Omental fat pad (tissue), 4 donors: ENCODE measurements at places on chromosomes 7 and 10.

- DNase-seq: no peak
Measured at GRCh38 chr7:45342236-45342635, 184.6 kb downstream of the RAMP3 start.

- no peak for DNase-seq
Measured at GRCh38 chr10:120492346-120492745, 35.3 kb downstream of the PLPP4 start.

GRCh38 chr7:9709216-9709615 is 1264.5 kb upstream of the PHF14 start:
- no peak for DNase-seq

GRCh38 chr10:62964026-62964425 is 147.9 kb upstream of the EGR2 start:
- no peak for DNase-seq

- DNase-seq: no peak
Measured at GRCh38 chr10:131691481-131692090, 209.2 kb upstream of the PPP2R2D start.

- DNase-seq: no peak
Measured at GRCh38 chr10:29546773-29547313, 87.9 kb downstream of the SVIL start.

DNA sequence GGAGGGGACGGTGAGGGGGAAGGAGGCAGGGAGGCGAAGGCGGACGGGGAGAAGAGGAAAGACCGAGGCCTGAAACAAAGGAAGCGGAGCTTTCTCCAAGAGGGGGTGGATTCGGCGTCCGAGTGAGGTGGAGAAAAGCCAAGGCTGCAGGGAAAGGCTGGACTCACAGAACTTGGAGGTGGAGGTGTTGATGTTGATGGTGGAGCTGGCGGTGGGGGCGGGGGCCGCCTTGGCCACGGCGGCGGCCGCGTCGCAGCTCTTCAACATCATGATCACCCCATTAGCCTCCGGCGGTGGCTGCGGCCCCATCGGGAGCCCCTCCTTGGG is 578 bp downstream of the CACUL1 start:
- no peak for DNase-seq

- DNase-seq: no peak
Measured at GRCh38 chr7:23852135-23852534, 142.1 kb downstream of the STK31 start.

GRCh38 chr10:132363921-132364593 is 32.1 kb downstream of the LRRC27 start:
- DNase-seq: no peak

DNA sequence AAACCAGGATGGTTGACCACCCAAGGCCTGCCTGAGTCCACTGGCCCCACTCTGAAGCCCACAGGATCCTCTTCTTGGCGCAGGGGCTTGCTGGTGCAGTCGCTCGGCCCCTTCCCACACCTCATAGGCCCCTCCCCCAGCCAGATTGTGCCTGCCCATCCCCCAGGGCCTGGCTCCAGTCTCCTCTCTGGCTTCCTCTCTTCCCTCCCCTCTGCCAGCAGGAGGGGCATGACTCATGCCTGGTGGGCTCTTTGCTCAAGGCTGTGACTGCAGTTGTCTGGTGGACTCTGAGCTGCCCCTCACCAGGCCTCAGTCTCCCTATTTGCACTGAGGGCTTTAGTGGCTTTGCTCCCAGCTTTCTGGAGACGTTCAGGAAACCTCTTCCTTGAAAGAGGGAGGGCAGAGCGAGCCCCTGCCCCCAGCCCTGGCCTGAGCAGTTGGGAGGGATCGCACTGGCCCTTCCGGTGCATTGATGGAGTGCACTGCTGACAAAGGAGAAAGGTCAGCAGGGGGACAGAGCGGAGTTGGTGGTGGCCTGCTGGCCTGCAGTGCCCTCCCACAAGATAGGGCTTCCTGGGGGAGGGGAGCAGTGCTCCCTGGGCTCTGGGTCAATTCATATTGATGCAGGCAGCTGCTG is 60.7 kb downstream of the ZMIZ1 start:
- DNase-seq: no peak

GRCh38 chr10:79024296-79024695 is 44.5 kb upstream of the ZMIZ1 start:
- no peak for DNase-seq

DNA sequence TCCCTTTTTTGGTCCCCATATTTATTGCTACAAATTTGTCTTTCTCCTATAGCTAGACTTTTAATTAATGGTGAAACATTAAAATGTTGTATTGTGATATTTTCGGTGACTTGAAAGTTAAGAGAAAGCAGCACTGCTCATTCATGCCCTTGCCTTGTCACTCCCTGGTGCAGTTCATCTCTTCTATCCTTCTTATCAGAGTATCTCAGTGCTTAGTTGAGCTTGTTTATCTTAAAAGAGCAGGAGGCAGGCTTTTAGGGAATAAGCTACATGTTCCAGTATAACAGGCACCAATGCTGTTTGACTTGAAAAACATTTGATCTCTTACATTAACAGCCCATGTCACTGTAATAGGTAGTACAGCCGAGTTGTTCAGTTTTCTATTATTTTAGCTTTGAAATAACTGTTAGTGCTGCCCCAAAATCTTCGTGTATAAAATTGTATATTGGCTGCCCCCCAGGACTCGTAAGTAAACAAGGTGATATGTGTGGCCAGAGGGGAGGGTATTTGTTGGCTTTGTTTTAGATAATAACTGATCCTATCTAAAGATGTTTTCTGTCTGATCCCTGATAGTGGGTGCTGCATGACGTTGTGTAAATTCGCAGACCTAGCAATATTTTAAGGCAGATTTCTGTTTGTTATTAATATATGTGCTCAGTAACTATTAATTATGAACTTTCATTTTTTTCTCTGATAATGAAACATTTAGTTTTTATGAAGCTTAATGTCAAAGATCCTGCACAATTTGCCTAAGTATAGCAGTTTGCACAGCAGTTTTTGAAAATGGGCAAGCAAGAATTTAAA is 96.5 kb downstream of the BTRC start:
- no peak for DNase-seq

DNA sequence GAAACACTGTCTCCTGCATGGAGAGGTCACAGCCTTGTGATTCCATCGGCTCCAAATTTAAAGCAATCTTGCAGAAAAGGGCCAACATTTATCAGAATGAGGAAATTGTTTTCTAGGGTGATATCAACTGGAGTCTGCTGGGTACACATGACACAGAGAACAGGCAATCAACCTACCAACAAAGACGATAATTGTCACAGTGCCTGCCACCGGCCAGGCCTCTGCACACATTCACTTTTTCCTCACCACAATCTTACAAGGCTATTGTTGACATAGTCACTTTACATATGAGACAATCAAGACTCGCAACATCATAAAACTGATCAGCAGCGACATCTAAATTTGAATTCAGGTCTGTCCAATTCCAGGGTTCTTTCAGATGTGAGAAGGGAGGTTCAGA is 189.4 kb downstream of the KCNMA1 start:
- no peak for DNase-seq

DNA sequence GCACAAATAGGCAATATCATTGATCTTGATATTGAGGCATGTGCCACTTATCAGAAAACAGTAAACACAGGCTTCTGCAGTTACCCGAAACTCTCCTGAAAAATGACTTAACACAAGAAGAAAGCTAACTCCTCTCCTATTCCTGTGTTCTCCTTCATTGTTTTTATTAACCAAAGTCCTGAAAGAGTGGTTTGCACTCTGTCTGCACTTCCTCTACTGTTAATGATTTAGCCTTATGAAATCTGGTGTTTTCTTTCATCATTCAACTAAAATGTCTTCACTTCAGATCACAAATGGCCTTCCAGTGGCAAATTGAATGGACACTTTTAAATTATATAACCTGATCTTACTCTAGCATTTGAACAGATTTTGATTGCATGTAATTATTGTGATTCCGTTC is 630.6 kb upstream of the PHF14 start:
- no peak for DNase-seq

- peak; percentile 96 for DNase-seq
Measured at GRCh38 chr7:138002096-138002827, 376 bp upstream of the CREB3L2 start.

GRCh38 chr10:6739530-6740174 is 159.6 kb upstream of the PRKCQ start:
- DNase-seq: no peak

- no peak for DNase-seq
Measured at GRCh38 chr10:131196176-131196885, 115.2 kb downstream of the TCERG1L start.

GRCh38 chr7:117863618-117864017 is 9.6 kb downstream of the CTTNBP2 start:
- DNase-seq: no peak

DNA sequence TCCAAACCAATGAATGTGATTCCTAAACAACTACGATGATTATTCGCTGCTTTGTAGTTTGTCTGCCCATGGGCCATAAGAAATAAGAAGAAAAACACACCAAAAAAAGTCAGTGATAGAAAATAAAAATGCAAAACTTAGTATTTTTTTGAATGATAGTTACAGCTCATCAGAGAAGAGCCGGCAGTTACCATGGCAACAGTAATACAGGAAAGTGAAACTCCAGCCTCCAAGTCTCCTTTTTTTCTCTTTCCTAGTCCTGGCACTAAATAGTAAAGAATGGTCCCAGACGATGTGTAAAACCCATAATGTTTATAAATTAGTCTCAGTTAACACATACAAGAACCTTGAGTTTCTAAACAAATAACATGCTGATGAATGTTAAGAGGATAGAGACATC is 21.6 kb upstream of the LHFPL3 start:
- no peak for DNase-seq

GRCh38 chr10:69047111-69047832 is 40.6 kb upstream of the SRGN start:
- DNase-seq: no peak

GRCh38 chr7:85356916-85357315 is 170.1 kb upstream of the SEMA3D start:
- no peak for DNase-seq

GRCh38 chr7:148327379-148327778 is 263.2 kb upstream of the C7orf33 start:
- no peak for DNase-seq
